ENCODE measurements at places on chromosomes 12 and 14. TPM values are rescaled to one million over a fixed set of nuclear protein-coding genes. Genes with fewer than 3 reads are reported as not detected.

PLA2G1B gene
- total RNA-seq = not detected

BATF gene
- not detected for total RNA-seq

PZP gene
- not detected for total RNA-seq

GZMH gene
- not detected for total RNA-seq

DNA sequence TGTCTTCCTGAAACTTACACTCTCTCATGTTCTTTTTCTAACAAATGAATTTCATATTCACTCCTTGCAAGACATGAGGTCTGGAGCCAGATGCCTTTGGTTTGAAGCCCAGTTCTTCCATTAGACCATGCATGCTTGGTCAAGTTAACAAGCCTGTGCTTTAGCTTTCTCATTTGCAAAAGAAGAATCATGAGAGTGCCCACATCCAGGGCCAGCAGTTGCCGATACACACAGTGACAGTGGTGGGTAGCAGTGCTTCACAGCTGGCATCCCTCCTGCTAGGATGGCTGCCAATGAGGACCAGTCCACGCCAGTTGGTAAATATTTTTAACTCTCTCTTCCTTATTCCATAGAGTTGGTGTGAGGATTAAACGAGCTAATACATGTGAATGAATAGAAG lies 163.1 kb downstream of the PHLDA1 start:
- DNase-seq = no peak

DNA sequence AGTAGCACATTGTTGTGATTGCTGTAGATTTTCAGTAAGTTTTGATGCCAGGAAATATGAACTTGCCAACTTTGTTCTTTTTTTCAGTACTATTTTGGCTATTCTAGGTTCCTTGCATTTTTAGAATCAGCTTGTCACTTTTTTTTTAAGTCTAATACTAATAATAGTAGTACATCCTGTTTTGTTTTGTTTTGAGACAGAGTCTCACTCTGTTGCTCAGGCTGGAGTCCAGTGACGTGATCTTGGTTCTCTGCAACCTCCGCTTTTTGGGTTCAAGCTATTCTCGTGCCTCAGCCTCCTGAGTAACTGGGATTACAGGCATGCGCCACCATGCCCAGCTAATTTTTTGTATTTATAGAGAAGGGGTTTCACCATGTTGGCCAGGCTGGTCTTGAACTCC lies 16.5 kb downstream of the PWP1 start:
- DNase-seq = no peak

- no peak for DNase-seq
Measured at GRCh38 chr12:96233939-96234461, 39.8 kb downstream of the ELK3 start.

GRCh38 chr12:126773012-126773411 lies 1494.0 kb upstream of the TMEM132C start:
- DNase-seq = no peak

DNA sequence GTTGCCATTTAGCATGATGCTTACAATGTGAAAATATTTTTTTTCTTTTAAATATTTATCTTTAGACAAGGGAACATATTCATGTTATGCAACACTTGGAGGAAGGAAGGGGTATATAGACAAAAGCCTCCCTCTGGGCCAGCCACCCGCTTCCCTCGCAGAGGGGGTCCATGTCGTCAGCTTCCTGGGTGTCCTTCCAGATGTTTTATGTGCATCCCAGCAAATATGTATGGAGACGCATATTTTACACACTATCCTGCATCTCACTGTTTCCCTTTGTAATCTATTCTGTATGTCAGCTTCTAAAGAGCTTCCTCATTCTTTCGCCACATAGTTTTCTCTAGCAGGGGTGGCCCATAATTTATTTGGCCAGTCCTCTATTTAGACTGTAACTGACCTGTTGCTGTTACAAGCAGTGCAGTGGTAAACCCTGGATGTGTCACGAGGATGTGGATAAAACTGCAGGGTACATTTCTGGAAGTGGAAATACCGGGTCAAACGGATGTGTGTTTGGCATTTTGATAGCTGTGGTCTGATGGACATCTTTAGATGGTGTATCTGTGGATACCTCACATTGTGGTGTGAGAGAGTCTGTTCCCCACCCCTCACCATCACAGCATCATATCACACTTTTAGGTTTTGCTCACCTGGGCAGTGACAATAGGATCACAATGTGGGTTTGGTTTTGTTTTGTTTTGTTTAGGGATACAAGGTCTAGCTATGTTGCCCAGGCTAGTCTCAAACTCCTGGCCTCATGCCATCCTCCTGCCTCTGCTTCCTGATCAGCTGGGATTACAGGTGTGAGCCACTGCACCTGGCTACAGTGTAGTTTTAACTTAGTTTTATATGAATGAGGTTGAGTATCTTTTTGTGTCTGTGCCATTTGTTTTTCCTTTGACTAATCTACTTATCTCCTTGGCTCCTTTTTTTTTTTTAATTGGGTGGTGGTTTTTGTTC lies 31.6 kb downstream of the FAM222A start:
- no peak for DNase-seq

DNA sequence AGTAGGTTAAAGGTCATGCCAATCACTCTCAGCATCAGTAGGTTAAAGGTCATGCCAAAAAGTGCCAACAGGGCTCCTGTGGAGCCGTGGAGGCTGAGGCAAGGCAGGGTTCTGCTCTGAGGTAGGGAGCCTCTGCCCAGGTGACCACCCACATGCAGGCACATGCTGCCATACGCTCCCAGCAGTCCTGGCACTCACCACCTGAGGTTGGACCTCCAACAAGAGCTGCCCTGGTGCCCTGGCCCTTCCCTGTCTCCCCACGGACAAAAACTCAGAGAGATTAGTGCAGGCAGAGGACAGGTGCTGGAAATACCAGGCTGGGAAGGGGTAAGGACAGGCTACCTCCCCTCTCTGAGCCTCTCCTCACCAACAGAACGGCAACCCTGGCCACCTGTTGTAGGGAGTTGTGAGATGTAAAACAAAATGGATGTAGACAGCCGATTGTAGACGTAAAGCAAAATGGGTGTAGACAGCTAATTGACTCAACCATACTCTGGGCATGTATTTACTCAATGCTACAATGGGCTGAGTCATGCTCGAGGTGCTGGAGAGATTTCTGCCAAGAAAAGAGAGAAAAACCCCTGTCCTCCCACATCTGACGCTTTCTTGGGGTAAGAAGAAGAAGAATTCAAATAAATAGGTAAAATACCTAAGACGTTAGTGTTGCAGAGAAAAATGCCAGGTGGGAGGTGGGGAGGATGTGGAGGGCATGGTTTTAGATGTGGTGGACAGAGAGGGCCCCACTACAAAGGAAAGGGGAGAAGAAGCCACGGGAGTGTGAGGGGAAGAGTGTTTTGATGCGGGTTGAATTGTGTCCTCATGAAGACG lies 32.4 kb downstream of the LTBP2 start:
- peak; percentile 93 for DNase-seq

GRCh38 chr12:50665609-50666008 lies 98.3 kb upstream of the ATF1 start:
- no peak for DNase-seq

GRCh38 chr12:116466536-116466935 lies 92.6 kb upstream of the MAP1LC3B2 start:
- peak; percentile 17 for DNase-seq
